Brain (organoid and tissue), 16 donors: ENCODE measurements at places on chromosomes 5 and 9.

DNA sequence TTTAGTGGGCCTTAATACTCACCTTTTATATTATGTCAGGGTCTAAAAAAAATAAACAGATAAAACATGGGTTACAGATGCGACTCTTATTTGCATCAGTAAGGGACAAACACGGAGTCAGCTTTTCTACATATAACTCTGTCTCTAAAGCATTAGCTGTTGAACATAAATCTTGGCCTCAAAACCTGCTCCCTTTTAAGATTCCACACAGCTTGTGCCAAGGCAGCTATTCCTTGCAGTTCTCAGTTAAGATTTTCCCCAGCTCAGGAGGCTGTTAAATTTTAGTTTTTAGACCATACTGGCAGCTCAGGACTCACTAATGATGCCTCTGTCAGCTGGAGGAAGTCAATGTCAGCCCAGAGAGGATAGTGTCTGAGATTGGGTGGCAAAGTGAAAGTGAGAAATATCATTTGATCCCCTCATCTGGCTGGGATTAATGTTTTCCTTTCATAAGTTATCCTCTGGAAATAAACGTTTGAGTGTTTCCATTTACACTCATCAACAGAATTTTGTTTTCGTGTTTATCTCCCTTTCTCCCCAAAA, 287.5 kb downstream of the ELAVL2 start:
- DNase-seq: peak; percentile 66

GRCh38 chr9:114100536-114100935, 1.4 kb upstream of the KIF12 start:
- DNase-seq: no peak

DNA sequence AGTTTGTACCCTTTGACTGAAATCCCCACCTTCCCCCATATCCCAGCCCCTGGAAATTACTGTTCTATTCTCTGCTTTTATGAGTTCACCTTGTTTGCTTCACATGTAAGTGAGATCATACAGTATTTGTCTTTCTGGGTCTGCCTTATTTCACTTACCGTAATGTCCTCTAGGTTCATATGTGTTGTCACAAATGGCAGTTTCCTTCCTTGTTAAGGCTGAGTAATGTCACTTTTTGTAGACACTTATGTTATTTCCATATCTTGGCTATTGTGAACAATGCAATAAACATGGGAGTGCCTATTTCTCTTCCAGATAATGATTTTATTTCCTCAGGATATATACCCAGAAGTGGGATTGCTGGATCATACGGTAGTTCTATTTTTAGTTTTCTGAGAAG, 272.3 kb downstream of the MRPS30 start:
- no peak for DNase-seq

- DNase-seq: no peak
Observed at GRCh38 chr5:52015760-52016159, 632.5 kb downstream of the ISL1 start.

- DNase-seq: peak; percentile 72
Observed at GRCh38 chr5:83608122-83608521, 112.5 kb downstream of the HAPLN1 start.

DNA sequence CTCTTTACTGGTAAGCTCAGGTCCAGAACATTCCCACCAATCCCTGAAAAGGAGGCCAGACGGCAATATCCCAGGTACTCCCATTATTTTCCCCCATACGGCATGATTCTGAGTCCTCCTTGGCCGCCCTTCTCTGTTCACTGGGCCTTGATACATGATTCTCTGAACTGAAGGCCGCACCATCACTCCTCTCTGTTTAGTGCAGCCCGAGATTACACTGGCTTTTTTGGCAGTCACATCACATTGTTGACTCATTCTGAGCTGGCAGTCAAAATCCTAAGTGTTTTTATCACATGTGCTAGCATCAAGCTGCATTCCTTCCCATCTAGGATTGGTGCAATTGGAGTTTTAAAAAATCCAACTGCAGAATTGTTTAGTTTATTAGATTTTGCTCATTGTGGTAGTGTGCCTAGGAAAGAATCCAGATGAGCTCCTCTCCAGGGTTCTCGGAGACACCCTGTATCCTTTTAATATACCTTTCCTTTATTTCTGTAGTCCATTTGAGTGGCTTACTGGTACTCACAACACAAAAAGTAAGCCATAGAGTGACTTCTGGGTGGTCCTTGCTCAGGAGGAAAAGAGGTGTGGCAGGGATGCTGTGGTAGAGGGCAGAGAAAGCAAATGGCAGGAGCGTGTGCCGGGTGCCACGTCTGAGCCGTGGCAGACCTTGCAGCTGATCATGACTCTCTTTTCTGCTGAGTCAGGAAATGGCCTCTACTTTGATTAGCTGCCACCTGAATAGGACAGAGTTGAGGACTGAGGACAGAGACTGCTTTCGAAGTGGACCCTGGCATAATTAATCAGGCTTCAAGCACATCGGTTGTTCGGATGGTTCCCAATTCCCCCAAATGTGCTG, 121.1 kb upstream of the IL12B start:
- no peak for DNase-seq

GRCh38 chr9:2771087-2771486, 53.8 kb downstream of the KCNV2 start:
- DNase-seq: no peak

DNA sequence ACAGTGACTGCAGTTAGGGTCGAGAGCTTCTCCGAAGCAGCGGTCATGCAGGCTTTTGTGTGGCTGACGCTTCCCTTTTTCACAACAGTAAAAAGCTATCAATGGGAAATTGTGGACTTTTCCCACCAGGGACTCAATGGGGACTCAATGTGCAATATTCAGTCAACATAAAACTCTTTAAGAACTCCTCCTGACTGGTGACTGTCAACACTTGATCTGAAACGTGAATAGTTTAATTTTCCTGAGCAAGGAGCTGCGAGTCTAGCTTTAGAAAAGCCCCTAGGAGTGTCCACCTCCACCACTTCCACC, 28.7 kb downstream of the EXOC3 start:
- no peak for DNase-seq

GRCh38 chr5:156534085-156534484, 207.1 kb downstream of the SGCD start:
- DNase-seq: no peak

GRCh38 chr9:3628239-3628638, 102.4 kb upstream of the RFX3 start:
- DNase-seq: no peak

DNA sequence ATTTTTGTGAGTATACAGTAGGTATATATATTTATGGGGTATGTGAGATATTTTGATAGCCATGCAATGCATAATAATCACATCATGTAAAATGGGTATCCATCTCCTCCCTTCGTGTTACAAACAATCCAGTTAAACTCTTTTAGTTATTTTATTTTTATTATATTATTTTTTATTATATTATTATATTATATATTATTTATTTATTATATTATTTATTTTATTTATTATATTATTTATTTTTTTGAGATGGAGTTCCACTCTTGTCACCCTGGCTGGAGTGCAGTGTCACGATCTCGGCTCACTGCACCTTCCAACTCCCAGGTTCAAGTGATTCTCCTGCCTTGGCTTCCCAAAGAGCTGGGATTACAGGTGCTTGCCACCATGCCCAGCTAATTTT, 138.6 kb downstream of the WDR70 start:
- no peak for DNase-seq

DNA sequence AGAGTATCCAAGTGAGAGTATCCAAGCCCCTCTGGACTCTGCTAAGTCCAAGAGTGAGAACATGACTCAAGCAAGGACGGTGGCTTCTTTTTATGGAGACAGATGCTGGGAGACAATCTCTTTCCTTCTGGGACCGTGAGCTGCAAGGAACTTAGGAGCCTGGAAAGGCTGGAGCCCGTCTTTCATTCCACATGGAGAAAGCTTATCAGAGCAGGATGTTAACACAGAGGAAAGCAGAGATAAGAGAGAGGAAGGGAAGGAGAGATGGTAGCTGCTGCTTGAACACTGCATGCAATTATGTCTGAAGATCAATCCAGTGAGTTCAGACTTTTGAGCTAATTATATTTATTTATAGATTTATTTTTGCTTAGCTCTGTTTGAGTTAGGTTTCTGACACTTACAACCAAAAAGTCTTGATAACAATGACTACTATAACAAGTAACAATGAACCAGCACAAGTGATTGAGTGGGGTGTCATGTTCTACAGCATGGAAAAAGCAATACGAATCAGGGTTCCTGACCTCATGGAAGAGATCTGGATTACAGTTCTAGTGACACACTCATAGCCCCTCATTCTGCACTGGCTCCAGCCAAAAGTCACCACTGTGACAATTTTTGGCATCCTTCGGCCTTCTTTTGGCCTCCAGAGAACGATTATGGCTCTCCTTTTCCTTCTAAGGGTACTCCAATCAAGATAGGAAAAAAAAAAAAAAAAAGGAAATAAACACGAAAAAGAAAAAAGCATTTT, 71.5 kb downstream of the PRLR start:
- no peak for DNase-seq

GRCh38 chr5:38009749-38010358, 170.0 kb upstream of the GDNF start:
- no peak for DNase-seq

GRCh38 chr5:95392593-95393182, 1.5 kb downstream of the FAM81B start:
- no peak for DNase-seq

- DNase-seq: no peak
Observed at GRCh38 chr9:69577123-69577522, 95.0 kb downstream of the APBA1 start.

DNA sequence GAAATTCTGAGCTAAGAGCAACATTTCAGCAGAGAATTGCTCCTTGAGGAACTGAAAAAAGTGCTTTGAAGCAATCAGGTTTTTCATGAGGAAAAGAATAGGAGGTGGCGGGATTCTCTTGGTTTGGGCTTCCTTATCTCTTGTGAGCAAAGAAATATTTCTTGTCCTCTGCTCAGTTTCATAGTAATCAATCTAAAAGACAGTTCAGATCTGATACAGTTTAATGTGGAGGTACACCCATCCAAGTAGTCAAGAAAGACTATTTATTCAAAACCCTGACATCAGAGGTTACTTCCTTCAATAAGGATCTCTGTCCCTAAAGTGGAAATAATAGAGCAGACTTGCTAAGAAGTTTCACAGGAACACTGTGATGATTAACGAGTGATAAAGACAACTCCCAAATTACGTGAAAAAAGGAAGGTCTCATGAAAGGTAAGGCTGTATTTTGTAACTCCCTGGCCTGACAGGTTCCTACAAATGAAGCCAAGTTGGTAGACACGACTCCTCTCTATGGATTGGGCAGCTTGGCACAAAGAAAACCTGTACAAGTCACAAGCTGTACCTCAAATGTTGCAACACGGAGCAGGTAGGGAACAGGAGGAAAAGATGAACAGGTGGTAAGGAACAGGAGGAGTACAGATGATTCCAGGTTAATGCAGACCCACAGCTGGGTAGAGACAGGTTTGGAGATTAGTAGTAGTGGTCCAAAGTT, 94.1 kb downstream of the SUSD1 start:
- no peak for DNase-seq

GRCh38 chr5:66213533-66213932, 69.4 kb downstream of the SREK1 start:
- no peak for DNase-seq

DNA sequence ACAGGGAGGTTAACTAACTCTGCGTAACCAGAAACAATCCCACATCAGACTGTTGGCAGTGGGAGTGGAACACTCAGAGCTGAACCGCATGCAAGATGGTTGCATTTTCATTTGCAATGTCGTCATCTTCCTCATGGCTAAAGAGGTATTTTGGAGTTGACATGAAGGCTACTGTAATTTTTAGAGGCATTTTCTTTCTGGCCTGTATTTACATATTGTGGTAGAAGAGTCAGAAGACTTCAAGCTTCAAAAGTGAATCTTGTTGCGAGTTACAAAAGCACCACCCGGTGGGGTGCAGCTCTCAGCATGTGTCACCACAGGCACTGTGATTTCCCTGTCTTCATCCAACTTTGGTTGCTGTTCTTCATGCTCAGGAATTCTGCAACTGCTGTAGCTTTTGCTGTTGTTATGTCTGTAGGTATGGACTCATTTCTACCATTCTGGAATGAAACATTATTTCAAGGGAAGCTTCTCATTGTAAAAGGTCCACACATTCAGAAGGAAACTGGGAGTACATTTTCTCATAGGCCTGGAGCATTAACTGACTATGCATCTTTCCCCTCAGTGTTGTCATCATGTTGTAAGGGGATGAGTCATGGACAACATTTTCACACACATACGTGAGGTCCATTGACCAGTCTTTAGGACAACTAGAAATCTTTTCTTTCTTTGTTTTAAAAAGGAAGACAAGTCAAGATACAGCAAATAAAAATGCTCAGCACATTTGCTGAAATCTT, 35.4 kb upstream of the GDNF start:
- DNase-seq: no peak

GRCh38 chr5:158429564-158429963, 570.6 kb upstream of the CLINT1 start:
- no peak for DNase-seq

DNA sequence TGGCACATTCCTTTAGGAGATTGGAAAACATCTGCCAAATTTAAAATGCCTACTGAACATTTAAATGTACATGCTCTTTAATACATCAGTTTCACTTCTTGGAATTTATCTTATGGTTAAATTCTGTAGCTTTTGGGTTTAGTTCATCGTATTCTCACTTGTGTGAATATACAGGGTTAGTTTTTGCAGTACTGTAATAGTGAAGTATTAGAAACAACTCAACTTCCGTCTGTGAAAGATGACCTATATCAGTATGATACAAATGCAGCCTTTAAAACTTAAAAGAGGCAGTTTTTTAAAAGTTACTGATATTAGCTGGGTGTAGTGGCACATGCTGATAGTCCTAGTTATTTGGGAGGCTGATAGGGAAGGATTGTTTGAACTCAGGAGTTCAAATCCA, 57.2 kb downstream of the CDC42SE2 start:
- no peak for DNase-seq

DNA sequence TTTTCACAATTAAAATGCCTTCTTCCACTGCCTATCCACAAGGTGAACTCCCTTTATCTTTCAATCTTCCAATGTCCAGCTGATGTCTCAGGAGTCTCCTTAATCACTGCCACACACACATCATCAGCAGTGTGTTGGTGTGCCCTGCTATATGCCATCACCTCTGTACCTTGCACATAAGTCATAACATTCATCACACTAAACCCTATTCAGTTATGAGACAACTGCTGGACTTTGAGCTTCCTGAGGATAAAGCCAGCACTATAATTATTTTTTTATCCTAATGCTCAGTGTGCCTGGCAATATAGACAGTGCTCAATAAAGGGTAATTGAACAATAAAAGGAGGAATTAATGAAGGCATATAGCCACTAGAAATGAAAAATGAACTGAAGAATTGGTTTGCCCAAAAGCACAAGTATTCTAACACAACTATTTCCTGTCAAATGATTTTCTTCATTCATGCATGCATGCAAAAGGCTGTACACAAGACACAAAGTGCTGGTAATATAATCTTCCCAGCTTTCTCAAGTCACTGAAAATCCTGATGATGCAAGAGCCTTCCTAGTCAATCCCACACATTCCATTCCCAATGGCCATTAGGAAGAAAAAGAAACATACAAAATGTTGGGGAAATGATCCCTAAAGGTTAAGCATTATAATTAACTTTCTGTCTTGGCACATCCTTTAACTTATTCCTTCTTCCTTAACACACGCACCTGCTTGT, 32.4 kb downstream of the LPAR1 start:
- no peak for DNase-seq

GRCh38 chr9:127140842-127141675, 18.6 kb upstream of the ANGPTL2 start:
- no peak for DNase-seq

GRCh38 chr9:87661241-87661640, 64.7 kb upstream of the CTSL start:
- no peak for DNase-seq

GRCh38 chr9:77892171-77892570, 139.4 kb downstream of the GNAQ start:
- no peak for DNase-seq

- DNase-seq: no peak
Observed at GRCh38 chr5:89280103-89281037, 397.4 kb upstream of the MEF2C start.
